ENCODE measurements at places on chromosomes 3 and 15.

DNA sequence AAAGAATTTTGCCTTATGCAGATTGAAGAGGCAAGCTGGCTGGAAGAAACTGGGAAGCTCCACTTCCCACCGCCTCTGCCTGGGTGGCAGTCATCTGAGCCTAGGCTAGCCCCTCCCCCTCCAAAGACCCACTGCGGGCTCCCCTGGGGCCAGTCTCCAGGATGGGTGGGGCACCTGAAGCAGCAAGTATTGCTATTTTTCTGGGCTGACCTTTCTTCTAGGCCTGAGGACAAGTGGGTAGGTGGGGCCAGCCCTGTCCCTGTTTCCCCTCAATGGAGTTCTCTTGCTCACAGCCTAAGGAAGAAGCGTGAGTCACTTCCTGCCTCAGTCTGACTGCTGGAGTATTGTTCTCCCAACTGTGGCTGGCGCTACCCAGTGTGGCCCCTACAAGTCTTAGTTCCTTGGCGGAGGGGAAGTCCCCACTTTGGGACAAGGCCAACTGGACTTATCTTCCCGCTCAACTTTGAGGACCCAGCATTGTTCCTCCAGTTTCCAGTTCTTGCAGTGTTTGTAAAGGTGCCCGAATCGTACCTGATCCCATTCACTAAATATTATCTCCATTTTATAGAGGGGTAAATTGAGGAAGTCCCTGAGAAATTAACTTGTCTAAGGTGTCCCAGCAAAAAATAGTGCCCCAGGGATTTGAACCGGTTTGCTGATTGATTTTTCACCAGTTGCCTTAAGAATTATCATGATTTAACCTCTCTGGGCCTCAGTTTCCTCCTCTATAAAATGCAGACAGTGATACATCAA is 1.4 kb downstream of the FURIN start:
- peak; percentile 50 for DNase-seq

DNA sequence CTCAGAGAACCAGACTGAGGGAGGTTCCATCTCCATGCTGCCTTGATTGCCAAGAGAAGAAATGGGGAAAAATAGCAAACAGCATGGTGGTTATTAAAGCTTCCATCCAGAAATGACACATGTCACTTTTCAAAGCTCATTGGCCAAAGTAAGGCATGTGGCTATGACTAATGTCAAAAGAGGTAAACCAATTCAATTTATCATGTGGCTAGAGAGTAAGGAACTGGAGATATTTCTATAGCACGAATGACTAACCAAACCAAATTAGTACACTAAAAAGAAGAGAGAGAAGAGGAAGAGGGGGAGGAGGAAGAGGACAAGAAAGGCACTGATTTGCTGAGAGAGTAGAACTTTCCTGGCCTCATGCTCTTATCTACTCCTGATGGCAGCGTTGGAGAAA is 115.2 kb upstream of the SLC6A11 start:
- no peak for DNase-seq

GRCh38 chr3:32323604-32324003 is 68.0 kb upstream of the CMTM7 start:
- DNase-seq: no peak

DNA sequence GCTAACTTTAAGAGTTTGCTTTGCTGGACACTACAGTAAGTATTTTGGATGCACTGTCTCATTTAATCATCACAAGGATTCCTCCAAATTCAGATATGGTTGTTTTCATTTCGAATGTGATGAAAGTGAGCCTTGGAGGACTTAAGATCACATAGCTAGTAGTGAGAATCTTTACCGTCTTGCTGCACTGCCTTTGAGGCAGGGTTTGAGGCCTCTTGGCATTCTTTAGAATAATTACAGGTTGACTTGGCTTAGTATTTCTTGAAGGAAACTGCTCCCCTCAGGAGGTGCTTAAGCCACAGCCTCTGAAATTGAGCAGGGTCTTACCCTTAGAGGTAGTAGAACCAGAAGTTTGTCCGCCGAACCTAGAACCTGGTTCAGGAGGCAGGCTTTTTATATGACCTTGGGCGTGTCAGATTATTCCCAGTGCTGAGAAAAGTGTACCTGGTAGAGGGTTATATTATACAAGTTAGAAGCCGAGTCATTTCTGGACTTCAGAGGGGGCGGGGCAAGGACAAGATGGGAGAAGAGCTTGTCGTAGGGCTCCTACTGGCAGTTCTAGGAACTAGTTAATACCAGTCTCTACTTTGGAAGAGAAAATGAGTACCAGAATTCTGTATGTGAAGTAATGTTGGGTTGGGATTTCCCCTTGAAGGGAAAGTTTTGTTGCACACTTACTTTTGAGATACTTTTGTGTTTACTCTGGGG is 1.1 kb downstream of the TFG start:
- peak; percentile 29 for DNase-seq

GRCh38 chr3:30282154-30282696 is 324.2 kb upstream of the TGFBR2 start:
- no peak for DNase-seq

DNA sequence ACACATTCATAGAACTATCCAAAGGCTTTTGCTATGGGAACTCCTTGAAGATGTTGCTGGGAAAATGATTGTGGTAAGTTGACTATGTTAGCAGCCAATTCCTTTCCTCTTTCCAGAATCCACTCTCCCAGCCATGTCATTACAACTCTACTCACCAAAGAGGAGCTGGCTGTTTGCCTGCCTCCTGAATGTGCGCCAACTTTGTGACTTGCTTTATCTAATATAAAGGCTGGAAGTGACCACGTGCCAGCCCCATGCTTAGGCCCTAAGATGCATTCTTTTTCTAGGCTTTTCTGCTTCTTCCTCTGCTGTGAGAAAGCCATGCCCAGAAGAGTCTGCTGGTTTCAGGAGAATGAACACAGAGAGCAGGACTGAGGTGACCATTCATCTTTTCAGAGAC is 182.2 kb downstream of the GABRB3 start:
- DNase-seq: no peak

DNA sequence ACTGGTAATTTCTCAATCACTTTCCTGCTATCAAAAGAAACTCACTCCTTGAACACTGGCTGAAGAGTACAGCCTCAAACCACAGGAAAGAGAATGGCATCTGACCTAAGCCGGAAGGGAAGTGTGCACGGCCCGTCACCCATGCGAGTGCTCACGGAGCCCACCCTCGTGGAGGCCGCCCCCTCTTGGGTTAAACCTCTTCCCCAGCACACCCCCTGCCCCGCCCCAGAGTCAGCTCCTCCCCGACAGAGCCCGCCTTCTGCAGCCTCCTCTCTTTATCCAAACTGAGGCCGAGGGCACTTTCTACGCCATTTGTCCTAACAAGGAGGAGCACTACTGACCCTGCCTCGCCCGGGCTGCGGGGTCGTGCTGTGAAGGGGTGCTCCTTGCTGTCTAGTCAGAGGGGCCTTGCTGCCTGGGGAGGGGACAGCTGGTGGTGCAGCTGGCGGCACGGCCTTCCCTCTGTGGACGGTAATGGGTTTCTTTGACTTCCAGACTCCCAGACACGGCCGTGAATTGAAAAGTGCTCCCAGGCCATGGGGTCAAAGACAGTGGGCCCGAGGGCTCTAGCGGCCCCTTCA is 137.7 kb downstream of the NSMCE3 start:
- no peak for DNase-seq

DNA sequence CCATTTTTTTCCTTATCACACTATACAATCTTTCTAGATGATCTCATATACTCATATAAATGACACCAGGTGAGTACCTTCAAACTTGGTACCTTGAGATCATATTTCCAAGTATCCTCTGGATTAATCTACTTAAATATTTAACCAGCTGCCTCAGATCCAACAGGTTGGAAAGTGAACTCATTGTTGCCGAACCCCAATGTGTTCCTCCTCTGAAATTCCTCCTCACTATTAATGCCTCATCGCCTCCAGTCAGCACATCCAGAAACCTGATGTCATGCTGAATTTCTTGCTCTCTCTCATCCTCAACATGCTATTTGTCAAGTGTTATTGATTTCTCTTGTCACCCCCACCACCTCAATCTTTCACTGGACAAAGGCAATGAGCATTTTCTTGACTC is 221.8 kb downstream of the FMN1 start:
- DNase-seq: no peak

GRCh38 chr15:31843426-31844055 is 186.8 kb upstream of the CHRNA7 start:
- no peak for DNase-seq

DNA sequence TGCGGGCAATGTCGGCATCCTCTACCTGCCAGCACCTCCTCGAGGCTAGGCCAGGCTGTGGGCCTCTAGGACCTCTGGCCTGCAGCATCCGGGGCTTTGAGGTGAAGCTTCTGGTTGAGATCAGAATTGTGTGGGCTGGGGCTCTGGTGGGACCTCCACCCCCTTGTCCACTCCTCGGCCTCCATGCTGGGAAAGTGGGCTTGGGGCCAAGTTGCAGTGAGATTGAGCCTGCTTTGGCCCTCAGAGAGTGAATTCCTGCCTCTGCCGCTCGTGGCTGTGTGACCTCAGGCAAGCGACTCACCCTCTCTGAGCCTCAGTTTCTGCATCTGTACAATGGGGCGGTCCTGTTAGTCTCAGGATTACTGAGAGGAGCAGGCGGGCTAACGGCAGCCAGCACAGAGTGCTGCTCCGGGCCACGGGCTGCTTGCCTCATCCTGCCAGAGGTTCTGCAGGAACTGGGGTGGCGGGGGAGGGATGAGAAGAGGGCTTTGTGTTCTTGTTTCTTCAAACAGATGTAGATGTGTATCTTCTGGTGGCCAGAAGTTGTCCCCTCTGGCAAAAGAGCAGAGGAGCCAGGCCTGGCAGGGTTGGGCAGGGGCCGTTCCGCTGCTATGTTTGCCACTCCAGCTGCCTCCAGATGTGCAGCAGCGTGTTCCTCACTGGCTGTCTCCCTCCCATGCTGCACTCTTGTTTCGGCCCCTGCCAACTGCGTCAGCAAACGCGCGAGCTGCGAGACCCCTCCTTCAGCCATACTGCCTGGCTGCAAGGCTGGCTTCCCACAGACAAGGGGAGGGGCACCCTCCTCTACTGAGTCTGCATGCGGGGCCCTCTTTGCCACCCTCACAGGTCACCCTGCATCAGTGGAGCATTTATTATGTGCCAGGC is 33.7 kb downstream of the FBLN2 start:
- DNase-seq: no peak
